ENCODE measurements at places on chromosomes 12 and 14.
A peak's percentile ranks its signal among the peaks of the same experiment; 100 is the strongest.

GRCh38 chr12:116551952-116552772 lies 7.0 kb upstream of the MAP1LC3B2 start:
- DNase-seq = peak; percentile 75

- DNase-seq = peak; percentile 43
Measured at GRCh38 chr14:58638231-58639197, 752 bp downstream of the DACT1 start.

- no peak for DNase-seq
Measured at GRCh38 chr12:130300737-130301535, 36.8 kb upstream of the PIWIL1 start.

DNA sequence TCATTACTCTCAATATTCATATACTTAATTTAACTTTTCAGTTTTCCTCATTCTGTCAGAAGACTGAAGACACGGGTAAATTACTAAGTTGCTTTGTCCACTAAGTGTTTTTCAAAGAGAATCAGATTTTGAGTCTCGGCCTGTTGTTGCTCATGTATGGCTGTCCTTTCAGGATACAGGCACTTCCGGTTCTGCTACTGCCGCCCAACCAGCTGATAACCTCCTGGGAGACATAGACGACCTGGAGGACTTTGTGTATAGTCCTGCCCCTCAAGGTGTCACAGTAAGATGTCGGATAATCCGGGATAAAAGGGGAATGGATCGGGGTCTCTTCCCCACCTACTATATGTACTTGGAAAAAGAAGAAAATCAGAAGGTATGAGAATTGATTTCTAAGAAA lies 28.3 kb upstream of the TEAD4 start:
- no peak for DNase-seq

DNA sequence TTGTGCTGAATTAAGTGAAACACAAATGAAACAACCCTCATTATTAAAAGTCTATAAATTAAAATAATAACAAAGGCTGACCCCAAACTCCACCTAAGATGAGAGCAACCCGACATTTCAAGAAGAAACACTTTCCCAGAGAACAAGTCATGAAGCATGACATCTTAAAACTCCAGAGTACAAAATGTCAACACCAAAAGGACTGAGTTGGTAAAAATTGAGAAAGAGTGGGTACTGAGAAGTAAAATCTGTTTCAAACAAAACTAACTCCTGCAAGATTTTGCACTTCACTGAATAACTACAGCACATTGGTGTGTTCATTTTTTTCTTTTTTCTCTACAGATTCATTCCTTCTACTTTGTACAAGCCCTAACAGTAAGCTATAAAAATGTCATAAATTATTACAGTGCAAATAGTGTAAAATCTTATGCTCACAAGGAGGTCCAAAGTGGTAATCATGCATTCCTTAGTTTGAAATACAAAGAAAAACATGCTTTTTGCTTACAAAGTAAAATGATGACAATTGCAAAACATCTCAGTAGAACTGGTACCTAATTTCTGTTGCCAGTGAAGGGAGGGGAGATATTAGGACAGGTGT lies 31.8 kb downstream of the SLC35F4 start:
- no peak for DNase-seq

DNA sequence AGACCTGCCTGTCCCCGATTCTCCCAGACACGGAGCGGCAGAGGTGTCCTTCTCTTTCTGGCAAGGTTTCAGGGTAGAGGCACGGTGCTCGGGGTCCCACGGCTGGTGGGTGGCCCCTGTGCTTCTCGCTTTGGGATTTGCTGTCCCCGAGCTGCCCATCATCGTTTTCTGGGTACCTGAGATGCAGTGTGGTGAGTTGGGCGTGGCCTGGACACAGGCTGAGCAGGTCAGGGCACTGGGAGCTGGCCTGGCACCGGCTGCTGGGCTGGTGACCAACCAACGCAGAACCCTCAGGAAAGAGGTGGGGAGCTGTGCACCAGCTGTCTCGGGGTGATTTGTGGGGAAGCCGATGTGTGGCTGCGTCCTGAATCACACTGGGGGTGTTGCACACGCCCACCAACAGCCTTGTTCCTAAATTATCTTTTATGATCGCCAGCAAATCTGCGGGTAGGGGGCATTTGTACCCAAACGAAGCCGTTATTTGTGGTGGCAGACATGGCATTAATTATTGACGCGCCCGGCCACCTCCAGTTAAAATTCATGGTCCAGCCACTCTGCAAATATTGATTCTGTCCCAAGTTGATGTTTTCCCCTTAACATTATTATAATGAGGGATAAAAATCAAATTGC lies 61.0 kb downstream of the KIF26A start:
- no peak for DNase-seq

- peak; percentile 34 for DNase-seq
Measured at GRCh38 chr14:61196792-61197191, 84.3 kb downstream of the TMEM30B start.

DNA sequence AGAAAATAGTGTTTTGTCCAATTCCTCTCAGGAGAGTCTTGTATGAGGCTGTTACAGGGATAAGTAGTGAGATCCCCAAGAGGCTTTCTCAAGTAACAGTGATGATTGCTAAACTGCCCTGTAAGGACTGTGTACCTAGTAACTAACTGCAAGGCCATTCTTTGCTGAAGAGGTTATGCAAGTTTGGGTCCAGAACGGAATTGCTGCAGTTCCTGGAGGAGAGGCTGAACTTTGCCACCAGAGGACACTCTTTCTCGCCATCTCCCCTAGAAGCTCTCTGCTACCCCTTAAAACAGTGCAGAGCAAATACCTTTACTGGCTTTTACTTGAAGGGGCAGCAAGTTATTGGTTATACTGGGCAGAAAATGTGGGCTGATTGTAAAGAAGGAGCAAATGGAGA lies 180.0 kb downstream of the RBM19 start:
- DNase-seq = no peak

GRCh38 chr14:47917344-47917954 lies 242.0 kb upstream of the MDGA2 start:
- DNase-seq = peak; percentile 43

Data from cardiac fibroblast (primary cell).